GM04504 (cell line): ENCODE measurements at places on chromosomes 6 and 20.

DNA sequence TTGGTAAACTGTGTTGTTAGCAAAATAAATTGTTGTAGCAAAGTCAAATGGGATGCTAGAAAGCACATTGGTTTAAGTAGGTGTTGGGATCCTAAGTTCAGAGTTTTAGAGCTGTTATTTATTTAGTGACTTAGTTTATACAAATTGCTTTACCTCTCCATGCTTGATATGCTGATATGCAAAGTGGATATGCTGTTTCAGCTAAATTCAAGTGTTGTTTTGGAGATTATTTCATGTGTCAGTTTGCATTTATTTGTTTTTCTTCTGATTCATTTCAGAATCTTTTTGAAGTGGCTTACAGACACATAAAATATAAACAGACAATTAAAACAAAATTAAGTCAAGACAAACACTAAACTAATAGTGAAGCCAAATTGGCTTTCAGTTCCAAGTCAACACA, 203.5 kb downstream of the ADGRB3 start:
- DNase-seq, result no peak

- DNase-seq, result no peak
These were observed 43.8 kb downstream of the ADAT2 start for GRCh38 chr6:143406673-143407072.

DNA sequence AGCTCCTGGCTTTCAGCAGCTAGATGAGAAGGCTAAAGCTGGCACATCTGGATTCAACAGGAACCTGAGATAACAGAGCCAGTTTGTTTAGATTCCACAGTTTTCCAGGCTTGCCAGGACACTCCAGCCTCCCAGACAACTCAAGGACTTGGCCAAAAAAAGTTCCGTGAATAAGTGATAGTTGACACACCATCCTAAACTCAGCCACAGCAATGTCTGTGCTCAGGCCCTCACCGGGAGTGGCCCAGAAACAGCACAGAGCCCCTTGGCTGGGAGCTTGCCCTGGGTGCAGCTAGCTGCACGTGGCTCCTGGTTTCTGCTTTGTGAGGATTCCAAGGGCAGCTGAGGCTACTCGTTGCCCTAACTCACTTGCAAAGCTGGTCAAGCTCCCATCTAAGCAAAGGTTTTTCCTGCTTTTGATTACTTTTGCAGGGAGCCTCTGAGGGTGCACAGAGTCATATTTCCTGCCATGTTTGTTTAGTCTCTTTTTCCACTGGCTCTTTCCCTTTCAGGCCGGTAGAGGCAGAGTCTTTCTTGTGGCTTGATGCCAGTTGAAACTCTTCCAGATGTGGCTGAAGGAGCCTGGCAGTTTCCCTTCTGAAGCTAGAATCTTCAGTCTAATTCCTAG, 118.3 kb upstream of the ECI2 start:
- peak; percentile 42 for DNase-seq

GRCh38 chr6:129498950-129499842, 210.8 kb downstream of the ARHGAP18 start:
- DNase-seq, result peak; percentile 42

DNA sequence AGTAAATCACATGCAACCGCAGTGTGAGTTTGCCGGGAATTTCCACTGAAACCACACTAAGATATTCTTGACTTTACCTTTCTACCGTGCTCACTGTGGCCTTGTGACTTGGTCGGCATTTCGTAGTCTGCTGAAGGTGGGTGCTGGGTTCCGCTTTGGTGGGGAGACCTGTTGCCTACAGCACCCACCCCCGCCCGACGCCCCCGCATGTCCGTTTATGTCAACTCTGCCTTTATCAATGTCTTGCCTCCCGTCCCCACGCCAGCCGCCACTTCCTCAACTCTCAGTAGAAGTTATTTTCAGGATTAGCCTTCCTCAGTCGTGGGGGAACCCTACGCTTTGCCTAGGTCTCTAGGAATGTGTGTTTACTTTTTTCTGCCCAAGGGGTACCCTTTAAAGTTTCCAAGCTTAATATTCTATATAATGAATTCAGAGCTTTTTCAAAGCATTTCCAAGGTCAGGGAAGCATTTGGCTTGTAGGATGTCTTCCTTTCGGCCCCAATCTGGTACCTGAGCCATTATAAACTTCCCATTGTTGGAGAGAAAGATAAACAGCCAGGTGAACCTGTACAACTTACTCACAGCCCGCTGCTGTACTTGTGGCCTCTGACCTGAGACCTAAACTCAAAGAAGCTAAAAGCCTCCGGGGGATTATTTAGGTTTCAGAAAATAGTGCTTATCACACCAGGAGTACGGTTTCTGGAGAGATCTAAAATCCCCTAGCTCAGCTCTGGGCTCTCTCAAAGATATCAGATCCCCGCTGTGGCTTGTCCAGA, 54.2 kb downstream of the TBC1D7 start:
- DNase-seq, result no peak

- DNase-seq, result peak; percentile 71
These were observed 304.1 kb downstream of the LAMA2 start for GRCh38 chr6:129186988-129187387.

DNA sequence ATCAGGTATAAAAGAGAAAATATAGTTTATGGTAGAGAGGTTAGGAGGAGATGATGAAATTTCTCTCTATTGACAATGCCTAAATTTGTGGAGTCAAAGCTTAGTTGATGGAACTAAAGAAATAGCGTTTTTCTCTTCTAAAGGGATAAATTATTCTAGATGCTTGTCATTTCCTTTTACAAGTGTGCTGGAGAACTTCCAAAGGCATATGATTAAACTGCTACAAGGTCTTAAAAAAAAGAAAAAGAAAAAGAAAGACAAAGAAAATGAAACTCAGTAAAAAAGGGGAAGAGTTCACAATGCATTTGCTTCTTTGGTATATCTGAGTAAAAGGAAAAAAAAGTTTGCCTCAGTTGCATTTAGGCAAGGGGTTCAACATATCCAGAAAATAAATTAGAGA, 499.8 kb upstream of the PTCHD4 start:
- no peak for DNase-seq

DNA sequence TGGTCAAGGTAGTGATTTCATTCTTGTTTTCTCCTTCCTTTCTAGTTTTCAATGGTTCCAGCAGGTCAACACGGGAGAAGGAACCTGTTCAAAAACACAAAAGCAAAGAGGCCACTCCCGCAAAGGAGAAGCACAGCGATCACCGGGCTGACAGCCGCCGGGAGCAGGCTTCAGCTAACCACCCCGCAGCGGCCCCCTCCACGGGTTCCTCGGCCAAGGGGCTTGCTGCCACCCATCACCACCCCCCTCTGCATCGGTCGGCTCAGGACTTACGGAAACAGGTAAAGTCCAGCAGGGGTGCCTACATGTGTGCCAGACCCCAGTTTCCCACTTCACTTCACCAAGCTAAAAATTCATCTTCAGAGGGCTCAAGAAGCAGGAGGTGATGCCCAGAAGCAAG, 175.6 kb downstream of the DTNBP1 start:
- DNase-seq, result no peak

GRCh38 chr6:5995949-5996713, 10.6 kb downstream of the NRN1 start:
- DNase-seq, result peak; percentile 79

- DNase-seq, result no peak
These were observed 29.4 kb upstream of the TAGAP start for GRCh38 chr6:159074120-159074684.

DNA sequence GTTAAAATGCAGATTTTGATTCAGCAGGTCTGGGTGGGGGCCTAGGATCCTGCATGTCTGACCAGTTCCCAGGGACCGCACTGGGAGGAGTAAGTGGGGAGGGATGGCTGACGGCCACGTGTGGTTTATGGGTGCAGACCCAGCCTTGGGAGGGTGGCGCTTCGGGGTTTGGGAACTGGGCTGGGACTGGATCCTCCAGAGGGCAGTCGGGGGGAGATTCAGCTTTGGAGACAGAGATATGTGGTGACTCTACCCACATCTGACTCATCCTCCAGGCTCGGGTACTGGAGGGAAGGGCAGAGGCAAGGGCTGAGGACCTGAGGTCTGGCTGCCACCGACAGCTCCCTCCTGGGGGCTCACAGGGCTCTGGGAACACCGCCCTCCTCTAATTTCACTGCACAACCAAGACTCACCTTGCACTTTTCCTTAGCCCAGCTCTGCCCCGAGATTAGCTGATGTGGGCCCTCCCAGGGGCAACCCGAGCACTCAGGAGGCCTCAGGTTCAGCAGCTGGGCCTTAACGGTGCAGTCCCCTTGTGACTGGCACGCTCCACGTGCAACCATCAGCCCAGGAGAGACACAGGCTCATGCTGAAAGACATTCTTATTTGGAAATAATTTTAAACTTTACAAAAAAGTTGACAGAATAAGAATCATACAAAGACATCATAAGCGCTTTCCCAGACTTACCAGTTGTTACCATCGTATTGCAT, 172.8 kb upstream of the PMEPA1 start:
- peak; percentile 18 for DNase-seq
